ENCODE measurements at places on chromosomes 6 and 20.

DNA sequence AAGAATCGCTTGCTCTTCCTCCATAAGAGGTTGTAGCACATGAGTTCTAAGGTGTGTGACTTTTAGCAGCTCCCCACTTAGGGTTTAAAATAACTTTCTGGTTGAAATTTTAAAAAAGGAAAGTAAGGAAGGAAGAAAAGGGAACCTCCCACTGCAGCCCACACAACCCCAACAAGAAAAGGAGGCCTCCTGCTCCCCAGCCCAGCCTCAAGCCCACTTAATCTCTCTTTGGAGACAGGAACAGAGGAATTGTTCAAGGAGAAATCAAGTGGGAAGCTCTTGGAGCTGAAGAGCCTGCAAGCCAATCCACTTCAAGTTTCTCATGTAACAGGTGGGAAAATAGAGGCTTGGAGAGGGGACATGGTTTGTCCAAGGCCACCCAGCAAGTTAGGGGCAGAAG, 39.1 kb upstream of the PREX1 start:
- DNase-seq: no peak

DNA sequence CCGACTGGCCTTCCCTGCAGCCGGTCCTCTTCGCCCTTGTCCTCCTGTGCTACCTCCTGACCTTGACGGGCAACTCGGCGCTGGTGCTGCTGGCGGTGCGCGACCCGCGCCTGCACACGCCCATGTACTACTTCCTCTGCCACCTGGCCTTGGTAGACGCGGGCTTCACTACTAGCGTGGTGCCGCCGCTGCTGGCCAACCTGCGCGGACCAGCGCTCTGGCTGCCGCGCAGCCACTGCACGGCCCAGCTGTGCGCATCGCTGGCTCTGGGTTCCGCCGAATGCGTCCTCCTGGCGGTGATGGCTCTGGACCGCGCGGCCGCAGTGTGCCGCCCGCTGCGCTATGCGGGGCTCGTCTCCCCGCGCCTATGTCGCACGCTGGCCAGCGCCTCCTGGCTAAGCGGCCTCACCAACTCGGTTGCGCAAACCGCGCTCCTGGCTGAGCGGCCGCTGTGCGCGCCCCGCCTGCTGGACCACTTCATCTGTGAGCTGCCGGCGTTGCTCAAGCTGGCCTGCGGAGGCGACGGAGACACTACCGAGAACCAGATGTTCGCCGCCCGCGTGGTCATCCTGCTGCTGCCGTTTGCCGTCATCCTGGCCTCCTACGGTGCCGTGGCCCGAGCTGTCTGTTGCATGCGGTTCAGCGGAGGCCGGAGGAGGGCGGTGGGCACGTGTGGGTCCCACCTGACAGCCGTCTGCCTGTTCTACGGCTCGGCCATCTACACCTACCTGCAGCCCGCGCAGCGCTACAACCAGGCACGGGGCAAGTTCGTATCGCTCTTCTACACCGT, 6.1 kb downstream of the UBD start:
- peak; percentile 11 for DNase-seq

DNA sequence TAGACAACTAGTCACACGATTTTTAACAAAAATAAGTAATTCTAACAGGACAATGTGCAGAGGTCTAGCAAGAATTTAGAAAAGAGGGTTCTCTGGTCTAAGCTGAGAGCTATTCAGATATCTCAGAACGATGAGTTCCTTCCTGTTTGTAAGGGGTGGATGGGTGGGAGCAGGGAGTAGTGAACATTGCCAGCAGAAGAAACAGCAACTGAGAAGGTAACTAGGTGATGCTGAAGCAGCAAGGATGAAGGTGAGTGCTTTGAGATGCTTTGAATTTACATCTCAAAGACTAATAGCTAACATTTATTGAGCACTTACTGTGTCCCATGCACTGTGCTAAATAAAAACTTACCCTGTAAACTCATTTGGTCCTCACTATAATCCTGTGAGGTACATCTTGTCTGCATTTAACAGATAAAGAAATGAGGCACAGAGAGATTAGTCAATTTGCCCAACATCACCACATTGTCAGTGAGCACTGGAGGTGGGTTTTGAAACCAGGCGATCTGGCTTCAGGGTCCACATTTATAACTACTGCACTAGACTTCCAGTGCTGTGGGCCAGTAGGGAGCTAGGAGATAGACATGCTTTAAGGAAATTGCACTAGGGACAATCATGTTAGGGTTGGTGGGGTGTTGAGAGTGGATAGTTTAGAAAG, 15.7 kb downstream of the BRD2 start:
- DNase-seq: no peak

GRCh38 chr6:101296169-101296960, 97.1 kb upstream of the GRIK2 start:
- DNase-seq: no peak

DNA sequence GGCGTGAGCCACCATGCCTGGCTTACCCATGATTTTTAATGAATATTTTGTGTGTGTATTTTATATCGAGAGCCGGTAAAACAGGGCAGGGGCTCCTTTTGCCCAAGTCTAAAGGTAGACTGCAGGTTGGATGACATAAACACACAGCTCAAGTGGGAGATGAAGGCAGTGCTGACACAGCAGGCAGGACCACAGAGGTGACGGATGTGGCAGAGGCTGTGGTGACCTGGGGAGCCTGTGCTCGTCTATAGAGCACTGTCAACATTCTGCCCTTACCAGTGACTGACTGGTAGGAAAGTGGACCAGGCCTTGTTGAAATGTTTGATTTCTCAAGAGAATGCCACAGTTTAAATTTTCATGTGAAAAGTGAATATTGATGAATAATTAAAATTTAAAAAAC, 137.5 kb downstream of the ZFP64 start:
- no peak for DNase-seq

GRCh38 chr20:46040902-46041535, 12.0 kb downstream of the SLC12A5 start:
- no peak for DNase-seq

GRCh38 chr6:98633886-98634285, 200.5 kb upstream of the POU3F2 start:
- DNase-seq: no peak

DNA sequence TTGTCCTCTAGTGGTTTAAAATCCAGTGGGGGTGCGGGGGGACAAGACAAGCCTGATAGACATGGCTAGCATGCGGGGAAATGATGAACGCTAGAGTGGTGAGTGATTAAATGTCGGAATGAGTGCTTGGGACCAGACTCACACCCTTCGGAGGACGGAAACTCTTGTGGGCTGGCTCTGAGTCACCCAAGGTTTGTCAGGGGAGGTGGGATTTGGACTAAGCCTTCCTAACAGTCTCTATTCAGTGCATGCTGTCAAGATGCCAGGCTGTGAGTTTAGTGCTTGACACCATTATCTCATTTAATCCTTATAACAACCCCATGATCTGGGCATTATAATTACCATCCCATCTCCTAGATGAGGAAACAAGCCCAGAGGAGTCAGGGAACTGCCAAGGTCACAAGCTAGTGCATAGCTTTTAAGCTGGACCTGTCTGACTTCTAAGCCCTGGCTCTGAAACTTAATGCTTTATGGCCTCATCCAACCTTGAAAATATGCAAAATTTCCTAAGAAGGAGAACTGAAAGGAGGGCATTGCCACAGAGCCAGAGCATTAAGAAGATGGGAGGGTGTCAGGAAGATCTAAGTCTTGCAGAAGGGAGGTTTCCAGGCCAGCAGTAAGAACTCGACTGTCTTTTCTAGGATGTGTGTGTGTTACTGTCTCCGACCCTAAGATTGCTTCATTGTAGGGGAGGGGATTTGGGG, 168.7 kb upstream of the LRFN2 start:
- DNase-seq: no peak

DNA sequence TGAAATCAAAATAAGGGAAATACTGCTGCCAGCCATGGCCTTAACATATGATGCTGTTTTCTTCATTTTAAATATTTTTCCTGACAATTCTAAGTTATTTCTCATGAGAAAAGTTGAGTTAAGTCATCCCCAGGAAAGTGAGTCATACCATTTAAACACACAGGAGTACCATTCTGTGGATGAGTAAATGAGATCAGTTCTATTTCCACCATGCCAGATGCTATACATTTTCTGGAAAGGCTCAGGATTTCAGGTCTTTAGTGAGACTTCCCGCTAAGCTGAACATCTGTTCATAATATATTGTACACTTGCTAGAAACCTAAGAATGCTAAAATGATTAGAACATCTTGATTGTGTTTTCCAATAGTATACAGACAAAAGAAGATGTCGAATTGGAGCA, 256.2 kb upstream of the MANEA start:
- no peak for DNase-seq

GRCh38 chr6:89597988-89598387, 40.6 kb downstream of the LYRM2 start:
- DNase-seq: no peak

- DNase-seq: no peak
Measured at GRCh38 chr6:150142097-150142669, 661 bp upstream of the PPP1R14C start.

DNA sequence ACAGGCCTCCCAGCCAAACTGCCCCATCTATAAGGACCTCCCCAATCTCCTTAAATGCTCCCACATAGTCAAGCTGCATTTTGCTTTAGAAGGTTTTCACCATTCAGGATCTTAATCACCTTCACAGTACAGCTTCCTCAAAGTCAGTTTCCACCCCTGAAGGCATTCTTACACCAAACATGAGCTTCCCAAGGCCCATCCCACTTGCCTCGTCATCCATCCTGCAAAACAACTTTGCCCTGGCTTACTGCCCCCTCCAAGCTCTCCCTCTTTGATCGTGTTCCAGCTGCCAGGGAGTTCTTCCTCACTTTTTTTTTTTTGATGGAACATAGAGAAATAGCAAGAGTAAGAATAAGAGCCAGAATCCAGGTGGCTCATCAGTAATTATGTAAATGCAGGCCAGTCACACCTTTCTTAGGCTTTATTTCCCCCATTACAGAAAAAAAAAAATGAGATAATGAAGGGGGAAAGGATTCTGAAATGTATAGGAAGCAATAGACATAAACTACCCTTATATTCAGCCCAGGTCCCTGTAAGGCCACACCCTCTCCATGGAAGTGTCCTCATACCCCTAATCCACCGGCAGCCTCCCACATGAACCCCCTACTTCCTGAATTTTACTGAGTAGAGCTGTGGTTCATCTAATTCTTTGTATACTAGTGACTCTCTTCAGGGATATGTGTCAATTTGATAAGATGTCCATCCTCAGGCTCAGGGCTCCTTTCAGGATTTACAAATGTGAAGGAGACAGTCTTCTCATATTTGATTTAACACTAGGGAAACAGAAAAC, 12.7 kb downstream of the TRIM27 start:
- DNase-seq: peak; percentile 22

DNA sequence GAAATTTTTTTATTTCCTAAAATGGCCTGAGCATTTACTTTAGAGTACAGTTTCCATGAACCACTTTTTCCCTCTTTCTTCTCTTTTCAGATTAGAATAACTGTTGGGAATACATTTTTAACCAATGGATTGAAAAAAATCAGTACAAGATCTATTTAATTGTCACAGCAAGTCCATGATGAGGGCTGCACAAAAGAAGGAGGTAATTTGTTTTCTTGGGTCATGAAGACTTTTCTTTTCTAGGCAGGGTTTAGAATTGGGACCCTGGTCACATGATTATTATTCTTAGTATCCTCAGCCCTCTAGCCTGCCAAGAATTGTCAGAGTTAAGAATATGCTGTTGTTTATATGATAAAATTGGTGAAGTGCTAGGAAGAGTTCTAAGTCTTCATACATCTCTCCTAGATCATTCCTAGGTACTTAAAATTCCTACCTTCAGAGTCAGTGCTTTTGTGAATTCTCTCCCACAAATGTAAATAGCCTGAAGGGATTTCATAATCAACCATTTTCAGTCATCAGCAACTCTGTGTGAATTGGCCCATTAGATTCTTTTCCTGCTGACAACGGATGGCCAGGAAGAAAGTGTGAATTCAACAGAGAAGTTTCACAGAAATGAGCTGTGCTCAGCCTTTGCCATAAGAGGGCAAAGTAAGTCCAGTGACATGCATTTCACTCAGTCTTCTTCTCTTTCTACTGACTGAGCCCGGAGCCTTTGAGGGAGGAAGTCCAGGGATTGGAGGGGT, 32.4 kb upstream of the TPBG start:
- DNase-seq: no peak

- DNase-seq: no peak
Measured at GRCh38 chr6:118743746-118744145, 92.4 kb upstream of the CEP85L start.

DNA sequence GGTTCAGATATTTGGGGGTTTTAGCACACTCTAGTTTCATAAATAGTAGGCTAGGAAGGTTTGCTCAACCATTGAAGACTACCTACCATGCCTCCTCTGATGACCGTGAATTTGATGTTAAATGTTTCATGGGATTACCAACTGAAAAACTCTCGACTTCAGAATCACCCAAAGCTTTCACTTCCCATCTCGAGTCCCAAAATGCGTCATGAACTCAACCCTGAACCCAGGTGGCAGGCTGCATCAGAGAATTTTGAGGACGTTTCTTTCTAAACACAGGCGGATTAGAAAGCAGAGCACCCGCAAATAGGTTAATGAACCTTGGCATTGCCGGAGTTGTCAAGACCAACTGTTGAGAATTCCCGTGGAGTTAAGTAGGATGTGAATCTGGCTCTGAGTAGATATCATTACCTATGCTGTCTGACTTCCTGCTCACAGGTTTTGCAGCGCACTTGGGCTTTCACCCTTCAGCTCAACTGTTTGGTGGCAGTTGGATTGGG, 98.4 kb upstream of the ADTRP start:
- no peak for DNase-seq

GRCh38 chr6:169974663-169975062, 223.2 kb downstream of the ERMARD start:
- DNase-seq: no peak

GRCh38 chr6:56280126-56280525, 32.7 kb upstream of the COL21A1 start:
- DNase-seq: no peak

DNA sequence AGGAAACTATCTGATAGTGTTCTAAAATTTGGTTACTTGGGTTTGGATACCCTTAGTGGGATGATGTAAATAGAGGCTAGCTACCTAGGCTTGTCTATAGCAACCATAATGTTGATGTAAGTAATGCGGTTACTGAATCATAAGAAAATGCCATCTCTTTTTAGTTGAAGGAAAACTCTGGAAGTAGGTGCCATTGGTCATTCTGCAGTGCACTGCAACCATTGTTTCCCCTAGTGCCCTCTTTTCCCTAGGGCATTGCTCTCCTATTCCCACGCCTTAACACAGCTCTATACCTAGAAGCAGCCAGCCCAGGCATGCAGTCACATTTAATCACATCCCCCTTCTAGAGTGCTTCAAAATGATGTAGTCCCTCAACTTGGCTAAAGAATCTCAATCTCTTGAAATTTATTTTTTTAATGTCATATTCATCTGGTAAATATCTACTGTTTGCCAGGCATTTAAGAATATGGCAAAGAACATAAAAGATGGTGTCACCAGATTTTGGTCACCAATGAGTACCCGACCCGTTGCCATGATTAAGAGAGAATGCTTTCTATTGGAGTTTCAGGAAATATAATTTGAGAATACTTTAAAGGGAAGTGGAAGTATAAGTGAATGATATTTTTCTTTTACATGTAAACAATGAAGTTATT, 10.4 kb downstream of the LOC128125822 start:
- DNase-seq: no peak

- DNase-seq: no peak
Measured at GRCh38 chr20:63132131-63132714, 83.7 kb downstream of the YTHDF1 start.
